ENCODE measurements at places on chromosomes 5 and 9. TPM values are rescaled to one million over a fixed set of nuclear protein-coding genes. Genes with fewer than 3 reads are reported as not detected.

DNA sequence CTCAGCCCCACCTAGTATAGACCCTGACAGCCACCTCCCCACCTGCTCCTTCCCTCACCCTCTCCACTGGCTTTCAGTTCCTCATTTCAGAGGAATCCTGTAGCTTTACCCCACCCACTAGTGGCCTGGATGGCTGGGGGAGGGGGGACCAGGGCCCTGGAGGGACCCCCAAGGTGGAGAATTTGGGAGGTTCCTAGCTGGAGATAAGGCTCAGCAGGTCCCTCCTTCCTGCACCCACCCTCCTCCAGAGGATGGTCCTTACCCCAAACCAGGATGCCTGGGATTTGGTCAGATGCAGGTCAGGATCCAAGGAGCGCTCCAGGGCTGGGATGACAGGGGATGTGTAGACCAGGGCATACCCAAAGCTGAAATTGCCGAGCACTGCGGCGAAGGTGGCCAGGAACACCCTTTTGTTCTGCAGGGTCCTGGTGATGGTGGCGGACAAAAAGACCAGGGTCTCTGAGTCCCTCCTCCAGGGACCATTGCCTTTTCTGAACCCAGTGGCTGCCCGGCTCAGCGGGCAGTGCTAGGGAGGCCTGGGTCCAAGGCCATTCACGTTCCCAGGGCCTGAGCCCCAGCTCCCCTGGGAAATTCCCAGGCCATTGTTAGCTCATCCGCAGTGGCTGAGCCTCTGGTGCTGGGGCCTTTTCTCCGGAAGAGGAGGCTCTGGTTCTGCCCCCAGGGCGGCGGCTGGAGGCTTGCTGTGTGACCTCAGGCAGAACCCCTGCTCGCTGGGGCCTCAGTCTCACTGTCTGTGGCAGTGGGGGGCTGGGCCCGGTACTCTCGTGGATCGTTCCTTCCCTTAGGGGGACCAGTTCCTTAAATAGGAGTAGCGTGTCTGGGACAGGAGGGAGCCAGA, 678 bp downstream of the SLC2A6 start:
- peak; percentile 67 for DNase-seq

DNA sequence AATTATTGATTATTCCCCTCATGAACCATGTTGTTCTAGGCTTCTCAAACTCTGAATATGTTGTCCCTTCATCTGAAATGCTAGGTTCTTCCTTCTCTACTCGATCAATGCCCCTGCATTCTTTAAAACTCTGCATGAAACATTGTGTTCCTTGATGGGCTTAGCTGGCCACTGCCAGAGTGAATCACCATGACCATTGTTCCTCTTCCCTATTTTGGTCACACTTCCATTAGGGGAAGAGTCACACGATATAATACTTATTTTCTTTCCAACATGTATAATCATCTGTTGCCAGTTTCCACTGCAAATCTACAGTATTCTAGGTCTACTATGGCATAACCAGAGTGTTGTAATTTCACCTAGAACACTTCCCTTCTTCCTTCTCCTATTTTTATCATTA, 247.9 kb downstream of the TRPM3 start:
- DNase-seq: no peak

DNA sequence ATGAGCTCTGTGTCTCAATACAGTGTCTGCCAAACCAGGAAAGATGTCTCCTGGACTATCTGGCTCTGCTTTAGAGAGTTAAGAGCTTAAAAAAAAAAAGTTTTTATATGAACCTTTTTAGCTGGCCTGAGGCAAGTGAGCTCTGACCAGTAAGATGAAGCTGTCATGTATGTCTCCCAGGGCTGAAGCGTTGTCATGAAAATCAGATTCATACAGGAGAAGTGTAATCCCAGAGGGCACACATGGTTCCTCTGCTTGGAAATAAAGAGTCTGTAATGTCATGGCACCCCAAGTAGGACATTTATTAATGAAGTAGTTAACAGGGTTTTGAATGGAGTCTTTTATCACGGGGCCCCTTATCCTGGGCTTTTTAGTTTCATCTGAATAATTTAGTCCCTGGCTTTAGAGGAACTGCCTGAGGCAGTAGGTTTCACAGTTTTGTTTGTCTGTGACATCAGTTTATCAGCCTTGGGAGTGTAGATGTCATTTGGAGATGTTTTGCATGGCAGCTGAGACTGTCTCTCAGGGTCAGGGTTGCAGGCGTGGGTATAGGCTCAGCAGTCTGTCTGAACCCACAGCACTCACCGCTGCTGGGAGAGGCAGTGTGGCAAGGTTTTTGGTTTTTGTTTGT, 223.3 kb downstream of the DIRAS2 start:
- no peak for DNase-seq

DNA sequence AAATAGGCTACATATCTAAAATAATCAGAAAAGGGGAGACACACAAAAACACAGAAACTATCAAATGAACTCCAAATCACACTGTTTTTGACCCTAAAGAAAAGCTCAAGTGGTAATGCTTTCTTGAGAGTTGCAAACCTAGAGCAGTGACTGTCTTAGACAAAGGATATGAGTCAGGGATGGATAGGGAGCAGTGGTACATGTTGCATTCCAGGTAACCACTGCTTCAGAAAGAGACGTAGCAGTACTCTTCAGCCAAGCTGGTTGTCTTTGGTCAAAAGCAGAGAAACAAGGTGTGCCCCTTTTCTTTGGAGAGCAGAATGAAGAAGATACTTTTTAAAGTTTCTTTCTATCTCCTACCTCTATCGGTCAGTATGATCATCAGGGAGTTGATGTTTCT, 1003.6 kb downstream of the CDH9 start:
- DNase-seq: no peak

GRCh38 chr9:114603248-114603647, 7.8 kb upstream of the TMEM268 start:
- DNase-seq: no peak

DNA sequence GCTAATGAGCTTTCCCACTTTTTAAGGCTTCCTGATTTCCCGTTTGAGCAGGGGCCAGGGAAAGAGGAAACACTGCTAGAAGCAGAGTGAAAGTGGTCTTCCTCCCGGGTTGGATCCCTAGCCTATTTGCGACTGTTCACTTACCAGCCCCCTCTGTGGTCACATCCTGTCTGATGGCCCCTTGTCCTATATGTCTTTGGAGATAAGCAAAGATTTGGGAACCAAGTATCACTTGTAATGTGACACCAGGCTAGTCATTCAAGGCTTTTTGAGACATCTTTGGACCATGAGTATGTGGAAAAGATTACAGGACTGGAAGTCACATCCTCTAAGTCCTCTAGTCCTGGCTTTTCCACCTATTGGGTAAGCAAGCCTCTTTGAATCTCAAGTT, 6.1 kb downstream of the DNAJB5 start:
- peak; percentile 24 for DNase-seq

DNA sequence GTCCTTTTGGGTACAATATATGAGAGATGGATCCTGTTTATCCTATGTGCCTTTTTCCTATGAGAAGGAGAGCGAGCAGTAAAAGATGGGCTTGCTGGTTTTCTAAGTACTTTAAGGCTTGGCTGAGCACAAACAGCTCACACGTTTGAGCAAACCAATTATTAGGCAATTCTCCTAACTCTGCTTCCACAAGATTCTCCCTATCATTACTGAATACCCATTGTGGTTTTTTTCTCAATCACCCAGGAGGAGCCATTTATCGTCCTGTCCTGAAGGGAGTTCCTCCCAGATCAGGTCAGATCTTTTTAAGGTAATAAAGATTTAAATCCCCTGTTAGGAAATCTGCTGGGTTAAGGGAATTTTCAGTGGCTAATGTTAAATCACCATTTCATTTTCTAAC, 19.4 kb upstream of the C1QTNF3 start:
- DNase-seq: no peak

- DNase-seq: no peak
Observed at GRCh38 chr5:77981820-77982219, 205.7 kb upstream of the TBCA start.

DNA sequence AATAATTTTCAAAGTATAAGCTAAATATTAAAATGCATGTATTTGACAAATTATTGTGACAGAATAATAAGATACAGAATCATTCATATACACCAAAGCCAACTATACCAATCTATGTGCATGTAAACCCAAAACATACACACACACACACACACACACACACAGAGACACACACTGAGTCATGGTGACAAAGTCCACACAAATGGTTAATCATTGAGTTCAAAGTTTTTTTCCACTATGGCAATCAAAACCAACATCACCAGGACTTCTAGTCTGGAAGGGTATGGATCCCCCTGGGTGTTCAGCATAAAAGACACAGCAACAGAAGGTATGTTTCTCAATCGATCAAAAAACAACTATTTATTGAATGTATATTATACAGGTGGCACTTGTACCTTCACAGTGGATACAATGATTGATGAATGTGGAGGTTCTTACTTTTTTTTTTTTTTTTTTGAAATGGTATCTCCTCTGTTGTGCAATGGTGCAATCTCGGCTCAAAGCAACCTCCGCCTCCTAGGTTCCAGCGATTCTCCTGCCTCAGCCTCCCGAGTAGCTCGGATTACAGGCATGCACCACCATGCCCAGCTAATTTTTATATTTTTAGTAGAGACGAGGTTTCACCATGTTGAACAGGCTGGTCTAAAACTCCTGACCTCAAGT, 137.0 kb downstream of the PDE4D start:
- no peak for DNase-seq

- peak; percentile 55 for DNase-seq
Observed at GRCh38 chr9:78023003-78023741, 8.4 kb downstream of the GNAQ start.

- no peak for DNase-seq
Observed at GRCh38 chr9:110208031-110208430, at the start of gene C9orf152. C9orf152 (minus strand) TSS chr9:110208159; CDS start chr9:110207579, 580 bp downstream.

GRCh38 chr9:93900971-93901861, 53.9 kb downstream of the BARX1 start:
- DNase-seq: no peak

DNA sequence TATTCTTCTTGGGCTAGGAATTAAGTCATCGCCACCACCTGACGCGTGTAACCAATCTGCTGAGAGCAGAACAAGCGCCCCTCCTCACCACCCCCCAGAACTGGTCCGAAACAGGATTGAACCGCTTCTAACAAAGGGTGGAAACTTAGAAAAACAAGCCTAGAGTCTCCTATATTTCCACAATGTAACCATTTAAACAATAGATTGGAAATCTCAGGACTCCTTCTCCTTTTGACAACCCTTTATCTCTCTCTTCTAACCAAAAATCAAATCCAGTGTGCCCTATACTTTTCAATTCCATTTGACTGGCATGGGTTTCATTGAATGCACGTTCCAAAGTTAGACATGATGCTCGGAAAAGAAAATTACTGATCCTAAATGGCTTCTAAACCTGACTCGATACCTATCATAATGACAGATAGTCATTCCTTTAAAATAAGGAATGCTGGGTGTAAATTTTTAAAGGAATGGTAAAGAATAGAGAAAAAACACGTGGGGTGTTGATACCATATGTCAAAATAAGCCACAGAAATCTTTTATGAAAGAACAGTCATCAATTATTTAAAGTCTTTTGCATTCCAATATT, 1.2 kb downstream of the ARRDC3 start:
- peak; percentile 91 for DNase-seq

GRCh38 chr9:89985068-89985467, 380.3 kb downstream of the GADD45G start:
- no peak for DNase-seq

GRCh38 chr5:149177911-149178565, 36.7 kb downstream of the ABLIM3 start:
- DNase-seq: no peak

DNA sequence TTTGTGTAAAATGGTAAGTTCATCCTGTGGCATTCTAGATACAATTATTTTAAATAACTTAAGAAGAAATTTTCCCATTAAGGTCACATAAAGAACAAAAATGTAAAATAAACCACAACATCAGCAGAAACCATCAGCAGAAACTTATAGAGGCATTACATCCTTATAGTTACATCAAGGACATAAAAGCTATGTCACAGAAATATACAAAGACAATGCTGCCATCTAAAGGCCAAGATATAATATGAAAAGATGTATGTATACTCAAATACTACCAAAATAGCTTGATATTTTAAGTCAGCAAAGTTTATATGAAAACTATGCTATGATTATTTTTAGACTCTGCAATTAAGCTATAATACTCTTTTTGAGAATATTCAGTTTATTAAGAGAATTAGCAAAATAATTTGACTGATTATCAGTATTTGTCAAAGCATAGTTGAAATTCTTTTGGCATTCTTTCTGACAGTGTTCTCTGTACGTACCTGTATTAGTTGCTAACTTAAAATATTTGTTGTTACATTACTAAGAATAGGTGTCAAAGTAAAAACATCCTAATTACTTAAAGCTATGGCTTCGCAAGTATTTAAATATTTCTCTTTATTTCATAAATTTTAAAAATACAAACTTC, 36.2 kb downstream of the FBXL17 start:
- peak; percentile 68 for DNase-seq

DNA sequence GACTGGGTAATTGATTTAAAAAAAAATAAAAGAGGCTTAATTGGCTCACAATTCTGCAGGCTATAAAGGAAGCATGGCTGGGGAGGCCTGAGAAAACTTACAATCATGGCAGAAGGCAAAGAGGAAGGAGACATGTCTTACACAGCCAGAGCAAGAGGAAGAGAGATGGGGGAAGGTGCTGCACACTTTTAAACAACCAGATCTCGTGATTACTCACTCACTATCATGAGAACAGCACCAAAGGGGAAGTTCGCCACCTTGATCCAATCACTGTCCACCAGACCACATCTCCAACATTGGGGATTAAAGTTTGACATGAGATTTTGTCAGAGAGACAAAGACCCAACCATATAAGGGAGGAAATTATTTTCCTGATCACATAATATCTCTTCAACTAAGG, 138.8 kb upstream of the NR4A3 start:
- DNase-seq: no peak

- no peak for DNase-seq
Observed at GRCh38 chr9:95815961-95816360, 59.5 kb upstream of the ERCC6L2 start.

DNA sequence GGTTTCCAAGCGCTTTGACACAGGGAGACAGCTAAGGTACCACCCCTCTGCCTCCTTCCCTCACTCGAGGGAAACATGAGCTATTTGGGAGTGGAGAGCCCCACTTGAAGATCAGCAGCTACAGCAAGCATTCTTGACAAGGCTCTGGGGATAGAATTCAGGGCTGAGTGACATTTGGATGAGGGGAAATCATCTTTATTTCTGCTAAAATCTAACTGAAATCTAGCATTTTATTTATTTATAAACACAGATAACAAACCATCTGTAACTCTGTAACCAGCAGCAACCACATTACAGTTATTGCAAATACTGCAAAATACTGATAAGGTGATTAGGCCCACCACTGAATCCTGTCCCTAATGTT, 22.4 kb downstream of the RNF130 start:
- no peak for DNase-seq

- peak; percentile 43 for DNase-seq
Observed at GRCh38 chr9:109411798-109412352, 86.2 kb downstream of the PTPN3 start.

GRCh38 chr5:179318221-179318955, 26.9 kb downstream of the ADAMTS2 start:
- no peak for DNase-seq

- DNase-seq: no peak
Observed at GRCh38 chr9:136860933-136861873, 4.9 kb downstream of the EDF1 start.

SLC34A3 gene
- not detected for total RNA-seq

IL9 gene
- total RNA-seq: not detected

NKD2 gene
- total RNA-seq: 0.17 TPM

ROR2 gene
- total RNA-seq: not detected

EIF4EBP3 gene
- 0.37 TPM for total RNA-seq

CER1 gene
- not detected for total RNA-seq
